Caco-2 (cell line): ENCODE measurements at places on chromosomes 6 and 20.

- DNase-seq: no peak
Measured at GRCh38 chr20:49303065-49303552, 25.3 kb upstream of the ZNFX1 start.

DNA sequence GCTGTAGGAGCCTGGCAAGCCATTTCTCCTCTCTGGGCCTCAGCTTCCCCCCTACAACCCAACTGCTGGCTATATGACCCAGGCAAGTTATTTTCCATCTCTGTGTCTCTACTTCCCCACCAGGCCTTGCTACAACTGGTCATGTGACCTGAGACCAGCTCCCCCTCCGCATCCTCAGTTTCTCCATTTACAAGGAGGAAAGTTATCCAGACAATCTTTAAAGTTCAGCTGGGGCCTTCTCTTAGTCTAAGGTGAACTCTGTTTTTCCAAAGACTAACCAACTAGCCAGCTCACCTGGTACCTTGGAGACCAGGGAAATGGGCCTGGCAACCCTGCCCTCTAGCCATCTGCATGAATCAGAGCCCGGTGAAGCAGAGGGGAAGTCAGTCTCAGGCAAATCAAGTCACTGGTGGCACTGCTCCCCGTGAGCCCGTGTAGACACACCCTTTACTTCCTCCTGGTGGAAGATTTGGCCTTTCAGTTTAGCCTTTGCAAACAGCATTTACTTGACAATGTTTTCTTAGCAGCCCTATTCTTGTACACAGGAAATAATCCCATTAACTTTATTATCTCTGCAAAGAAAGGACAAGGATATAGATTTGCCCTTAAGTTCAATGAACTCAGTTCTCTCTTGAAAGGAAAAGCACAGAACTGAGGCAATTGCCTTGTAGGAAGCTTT lies 157.7 kb downstream of the VEGFA start:
- no peak for DNase-seq

- DNase-seq: no peak
Measured at GRCh38 chr6:107676042-107676441, 148.1 kb downstream of the SCML4 start.

GRCh38 chr6:36691612-36692011 lies 6.0 kb upstream of the RAB44 start:
- no peak for DNase-seq

DNA sequence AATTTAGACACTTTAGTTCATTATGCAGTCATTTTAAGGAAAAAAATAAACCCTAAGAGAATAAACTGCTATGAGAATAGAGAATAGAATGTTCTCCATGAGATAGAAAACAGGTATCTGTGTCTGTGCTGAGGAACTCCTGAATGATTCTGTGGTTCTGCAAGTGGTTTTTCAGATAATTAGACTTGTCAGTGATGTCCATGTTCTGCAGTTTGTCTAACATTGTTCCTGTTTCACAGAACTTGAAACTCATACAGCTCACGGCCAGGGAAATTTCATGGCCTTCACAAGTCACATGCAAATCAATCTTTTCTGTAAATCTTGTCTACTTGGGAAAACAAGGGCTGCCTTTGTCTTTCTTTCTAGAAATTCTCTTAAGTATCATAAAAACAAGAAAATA lies 73.4 kb upstream of the HMGCLL1 start:
- DNase-seq: no peak

GRCh38 chr6:95087394-95088097 lies 489.8 kb upstream of the MANEA start:
- DNase-seq: no peak

DNA sequence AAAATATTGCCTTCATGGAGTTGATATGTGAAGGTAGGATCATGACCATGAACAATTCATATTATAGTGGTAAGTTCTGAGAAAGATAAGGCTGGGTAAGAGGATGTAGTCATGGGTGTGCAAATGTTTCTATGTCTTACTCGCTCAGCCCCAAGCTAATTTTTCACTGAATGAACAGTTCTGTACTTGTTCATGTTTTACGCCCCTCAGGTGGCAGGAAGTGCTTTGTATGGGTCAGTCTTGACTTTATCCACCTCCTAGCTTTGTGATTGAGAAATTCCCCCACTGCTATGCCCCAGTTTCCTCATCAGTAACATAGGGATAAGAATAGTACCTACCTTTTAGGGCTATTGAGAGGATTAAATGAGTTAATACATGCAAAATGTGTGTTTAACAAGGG lies 148.2 kb upstream of the KCNG1 start:
- no peak for DNase-seq

- no peak for DNase-seq
Measured at GRCh38 chr6:16759181-16759645, 2.0 kb downstream of the ATXN1 start.

- DNase-seq: peak; percentile 46
Measured at GRCh38 chr6:53484476-53485280, 60.2 kb downstream of the GCLC start.

GRCh38 chr6:44850312-44850711 lies 462.8 kb downstream of the CDC5L start:
- DNase-seq: no peak

DNA sequence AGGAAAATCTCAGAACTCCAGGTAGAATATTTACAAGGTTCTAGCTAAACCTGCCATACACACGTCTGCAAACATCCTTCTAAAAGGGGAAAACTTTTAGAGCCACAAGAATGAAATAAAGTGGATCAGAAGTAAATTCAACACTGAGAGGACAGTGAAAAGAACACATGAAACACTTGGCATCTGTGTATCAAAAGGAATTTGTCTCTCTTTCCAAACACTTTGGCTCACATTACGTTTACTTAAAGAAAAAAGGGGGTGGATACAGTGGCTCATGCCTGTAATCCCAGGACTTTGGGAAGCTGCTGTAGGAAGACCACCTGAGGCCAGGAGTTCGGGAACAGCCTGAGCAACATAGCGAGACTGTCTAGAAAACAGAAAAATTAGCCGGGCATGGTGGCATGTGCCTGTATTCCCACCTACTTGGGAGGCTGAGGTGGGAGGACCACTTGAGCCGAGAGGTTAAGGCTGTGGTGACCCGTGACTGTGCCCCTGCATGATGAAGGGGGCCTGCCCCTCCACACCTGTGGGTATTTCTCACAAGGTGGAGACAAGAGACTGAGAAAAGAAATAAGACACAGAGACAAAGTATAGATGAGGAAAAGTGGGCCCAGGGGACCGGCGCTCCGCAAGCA lies 35.4 kb downstream of the NINL start:
- no peak for DNase-seq

DNA sequence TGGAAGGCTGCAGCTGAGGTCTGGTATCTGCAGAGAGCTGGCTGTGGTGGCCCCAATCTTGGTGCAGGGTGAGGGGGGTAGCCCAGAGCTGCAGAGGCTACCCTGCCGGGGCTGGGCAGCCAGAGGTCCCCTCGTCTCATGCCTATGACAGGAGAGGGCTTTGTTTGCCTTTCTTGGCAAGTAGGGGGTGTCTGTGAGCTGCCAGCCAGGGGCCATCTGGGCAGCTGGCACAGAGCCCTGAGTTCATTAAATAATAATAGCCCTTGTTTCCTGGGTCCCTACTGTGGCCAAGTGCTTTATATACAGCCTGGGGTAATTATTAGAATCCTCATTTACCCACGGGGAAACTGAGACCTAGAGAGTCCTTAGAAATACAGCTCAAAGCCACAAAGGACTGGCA lies 66.6 kb downstream of the EZR start:
- no peak for DNase-seq

GRCh38 chr20:50133474-50134217 lies 19.9 kb downstream of the PEDS1 start:
- DNase-seq: no peak
